ENCODE measurements at places on chromosomes 1 and 21. TPM values are rescaled to one million over a fixed set of nuclear protein-coding genes. Genes with fewer than 3 reads are reported as not detected.

HSF2BP gene
- polyA plus RNA-seq, result 0.22 TPM

IL19 gene
- polyA plus RNA-seq, result not detected

GREM2 gene
- 17.2 TPM for polyA plus RNA-seq

FALEC gene
- 4.7 TPM for polyA plus RNA-seq

Data from cardiac muscle cell (in vitro differentiated cells and primary cell).